ENCODE measurements at places on chromosomes 3 and 15.

DNA sequence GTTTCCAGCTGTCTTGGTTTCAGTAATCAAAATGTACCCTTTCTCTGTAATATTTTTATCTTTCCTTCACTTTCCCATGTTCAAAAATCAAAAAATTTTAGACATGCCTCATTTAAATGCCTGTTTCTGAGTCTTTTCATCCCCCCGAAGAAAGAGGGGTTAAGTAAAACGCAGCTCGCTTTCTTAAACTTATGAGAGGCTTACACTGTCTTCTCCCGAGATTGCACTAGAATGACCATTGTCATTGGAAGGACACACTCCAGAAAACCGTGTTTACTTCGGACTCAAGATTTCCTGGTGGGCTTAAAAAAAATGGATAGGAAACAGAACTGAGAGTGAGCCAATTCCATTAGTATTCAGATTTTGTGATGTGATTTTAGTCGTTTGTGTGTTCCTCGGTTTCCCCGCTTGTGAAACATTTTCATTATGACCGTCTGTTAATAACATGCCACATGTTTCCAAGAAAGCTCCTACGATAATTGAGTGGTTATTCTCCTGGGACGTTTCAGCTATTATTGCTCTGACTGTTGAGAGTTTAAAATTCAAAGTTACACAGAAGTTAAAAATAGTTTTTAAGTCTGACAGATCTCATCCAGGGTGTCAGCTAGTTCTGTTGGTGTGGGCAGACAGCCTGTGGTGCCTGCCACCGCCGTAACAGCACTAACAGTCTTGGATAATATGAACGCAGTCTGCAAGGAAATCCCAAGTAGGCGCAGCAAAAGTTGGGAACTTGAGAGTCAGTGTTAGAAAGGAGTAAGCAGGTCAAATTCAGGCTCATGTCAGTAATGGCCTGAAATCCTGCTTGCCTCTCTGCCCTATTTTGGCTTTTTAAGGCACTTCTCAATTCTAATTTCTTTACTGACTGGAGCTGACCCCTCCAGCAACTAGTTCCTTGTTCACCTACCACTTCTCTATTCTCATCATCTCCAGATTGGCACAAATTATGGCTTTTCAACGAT, 1.5 kb downstream of the CRYBG3 start:
- no peaks in the 10 kb centered on the region for H3K36me3 ChIP-seq
- H3K4me3 ChIP-seq: peak overlapping the region; percentile 80
- no peaks in the 10 kb centered on the region for H3K27me3 ChIP-seq
- H3K4me1 ChIP-seq: peaks cover 5% of the 10 kb centered on the region

GRCh38 chr3:11944052-11944673, 60.0 kb upstream of the SYN2 start:
- no peaks in the 10 kb centered on the region for H3K36me3 ChIP-seq
- H3K4me1 ChIP-seq: no peaks in the 10 kb centered on the region
- no peak overlapping the region for H3K4me3 ChIP-seq
- no peak overlapping the region for H3K27ac ChIP-seq

DNA sequence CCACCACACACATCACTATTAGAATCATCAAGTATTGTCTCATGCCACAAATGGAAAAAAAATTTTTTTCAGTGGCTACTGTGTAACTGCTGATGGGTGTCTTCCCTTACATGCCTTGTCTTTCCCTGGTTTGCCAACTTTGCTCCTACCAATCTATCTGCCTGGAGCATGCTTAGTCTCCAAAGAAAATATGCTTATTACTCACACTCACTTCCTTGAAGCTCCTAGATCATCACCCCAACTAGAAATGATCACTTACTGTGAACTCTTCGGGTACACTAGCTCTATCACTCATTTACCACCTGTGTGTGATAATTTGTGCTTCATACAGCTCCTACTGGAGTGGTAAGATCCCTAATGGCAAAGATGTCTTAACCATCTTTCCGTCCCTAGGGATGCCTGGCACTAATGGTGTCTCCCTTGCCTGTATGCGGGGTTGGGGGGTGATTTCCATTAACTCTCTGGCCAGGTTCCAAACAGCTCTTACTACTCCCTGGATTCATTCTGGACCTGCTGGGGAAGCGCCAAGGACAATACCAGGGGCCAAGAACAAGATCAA, 799 bp downstream of the VPS33B start:
- peaks cover 11% of the 10 kb centered on the region for H3K4me1 ChIP-seq
- peak overlapping the region; percentile 88 for H3K4me3 ChIP-seq
- ATAC-seq: peak; percentile 12

DNA sequence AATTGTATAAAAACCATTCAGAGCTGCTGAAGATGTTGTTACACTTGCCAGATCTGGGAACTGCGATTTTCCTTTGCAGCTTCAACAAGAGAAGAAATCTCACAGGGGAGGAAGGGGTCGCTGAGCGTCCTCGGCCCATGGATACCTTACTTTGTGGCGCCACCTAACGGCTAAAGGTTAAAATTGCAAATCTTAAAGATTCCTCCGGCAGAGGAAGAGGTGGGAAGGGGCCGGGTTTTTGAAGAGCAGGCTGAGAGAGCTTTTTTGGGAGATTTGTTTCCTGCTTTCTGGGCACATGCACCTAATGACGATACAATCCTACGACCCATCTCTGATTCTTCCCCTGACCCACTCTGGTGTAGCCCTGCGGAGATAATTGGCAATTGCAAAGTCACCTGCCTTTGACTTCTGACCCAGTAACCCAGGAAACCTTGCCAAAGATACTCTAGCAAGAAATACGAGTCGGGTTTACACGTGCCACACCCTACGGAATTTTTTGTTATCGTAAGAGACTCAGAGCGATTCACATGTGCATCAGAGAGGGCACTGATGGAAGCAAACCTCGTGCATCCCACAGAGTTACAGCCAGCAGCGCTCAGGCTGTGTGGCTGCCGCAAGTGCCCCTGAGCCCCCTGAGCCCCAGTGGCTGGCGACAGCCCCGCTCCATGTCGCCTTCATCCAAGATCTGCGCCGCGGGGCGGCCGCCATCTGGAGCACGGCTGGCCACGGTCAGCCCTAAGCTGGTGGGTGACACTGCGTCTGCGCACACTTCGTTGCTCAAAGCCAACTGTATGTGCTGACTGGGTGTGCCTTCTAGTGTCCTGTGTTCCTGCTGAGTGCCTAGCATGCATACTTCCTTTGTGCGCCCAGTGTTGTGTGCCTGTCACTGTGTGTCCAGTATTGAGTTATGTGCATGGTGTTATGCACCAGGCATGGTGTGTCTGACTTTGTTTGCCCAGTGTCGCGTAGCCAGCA, 55.2 kb upstream of the CHRNA7 start:
- H3K4me1 ChIP-seq: peaks cover 11% of the 10 kb centered on the region
- no peak for ATAC-seq
- no peaks in the 10 kb centered on the region for H3K36me3 ChIP-seq

DNA sequence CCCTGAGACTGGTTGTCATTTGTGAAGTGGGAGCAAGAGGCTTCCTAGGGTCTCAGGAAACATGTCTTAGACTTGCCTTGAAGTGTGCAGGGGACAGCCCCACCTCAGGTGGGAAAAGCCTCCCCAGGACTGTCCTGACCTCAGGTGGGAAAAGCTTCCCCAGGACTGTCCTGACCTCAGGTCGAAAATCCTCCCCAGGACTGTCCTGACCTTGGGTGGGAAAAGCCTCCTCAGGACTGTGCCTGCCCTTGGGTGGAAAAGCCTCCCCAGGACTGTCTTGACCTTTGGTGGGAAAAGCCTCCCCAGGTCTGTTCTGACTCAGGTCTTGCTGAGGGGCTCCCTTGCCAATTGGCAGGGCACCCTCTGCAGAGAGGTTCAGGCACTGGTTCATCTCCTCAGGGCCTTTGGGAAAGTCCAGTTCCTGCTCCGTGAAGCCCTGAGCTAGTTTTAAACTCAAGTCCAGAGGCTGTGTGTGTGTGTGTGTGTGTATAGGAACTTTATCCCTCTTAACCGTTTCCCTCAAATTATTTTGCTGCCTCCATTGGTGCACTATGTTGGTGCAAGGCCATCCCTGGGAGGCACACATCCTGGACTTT, 64.7 kb downstream of the WNT7A start:
- no peaks in the 10 kb centered on the region for H3K36me3 ChIP-seq
- peaks cover 3% of the 10 kb centered on the region for H3K27me3 ChIP-seq
- no peak for ATAC-seq
- H3K27ac ChIP-seq: no peak overlapping the region
- no peaks in the 10 kb centered on the region for H3K4me1 ChIP-seq

DNA sequence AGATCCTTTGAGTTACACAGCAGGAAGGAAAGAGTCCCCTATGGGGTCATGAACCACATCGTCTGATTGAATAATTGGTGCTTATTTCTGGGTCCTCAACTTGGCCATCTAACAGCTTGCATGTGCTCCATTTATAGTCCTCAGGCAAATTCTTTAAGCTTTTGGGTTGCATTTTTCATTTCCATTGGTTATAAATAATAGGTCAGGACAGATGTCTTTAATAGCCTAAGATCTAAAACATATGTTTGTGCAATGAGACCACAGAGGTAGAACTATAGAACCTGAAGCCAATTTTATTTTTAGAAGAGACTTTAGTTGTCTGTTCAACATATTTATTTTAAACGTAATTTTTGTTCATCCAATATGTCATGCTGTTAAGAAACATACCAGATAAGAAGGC, 43.2 kb downstream of the CD200R1L start:
- H3K4me1 ChIP-seq: no peaks in the 10 kb centered on the region
- no peak for ATAC-seq
- no peaks in the 10 kb centered on the region for H3K36me3 ChIP-seq
- no peak overlapping the region for H3K27ac ChIP-seq

GRCh38 chr15:55343168-55343567, 24.1 kb downstream of the PIGB start:
- no peak for ATAC-seq
- H3K36me3 ChIP-seq: peaks cover 56% of the 10 kb centered on the region
- H3K4me1 ChIP-seq: no peaks in the 10 kb centered on the region
- H3K27me3 ChIP-seq: no peaks in the 10 kb centered on the region
- no peak overlapping the region for H3K27ac ChIP-seq
- H3K4me3 ChIP-seq: no peak overlapping the region

DNA sequence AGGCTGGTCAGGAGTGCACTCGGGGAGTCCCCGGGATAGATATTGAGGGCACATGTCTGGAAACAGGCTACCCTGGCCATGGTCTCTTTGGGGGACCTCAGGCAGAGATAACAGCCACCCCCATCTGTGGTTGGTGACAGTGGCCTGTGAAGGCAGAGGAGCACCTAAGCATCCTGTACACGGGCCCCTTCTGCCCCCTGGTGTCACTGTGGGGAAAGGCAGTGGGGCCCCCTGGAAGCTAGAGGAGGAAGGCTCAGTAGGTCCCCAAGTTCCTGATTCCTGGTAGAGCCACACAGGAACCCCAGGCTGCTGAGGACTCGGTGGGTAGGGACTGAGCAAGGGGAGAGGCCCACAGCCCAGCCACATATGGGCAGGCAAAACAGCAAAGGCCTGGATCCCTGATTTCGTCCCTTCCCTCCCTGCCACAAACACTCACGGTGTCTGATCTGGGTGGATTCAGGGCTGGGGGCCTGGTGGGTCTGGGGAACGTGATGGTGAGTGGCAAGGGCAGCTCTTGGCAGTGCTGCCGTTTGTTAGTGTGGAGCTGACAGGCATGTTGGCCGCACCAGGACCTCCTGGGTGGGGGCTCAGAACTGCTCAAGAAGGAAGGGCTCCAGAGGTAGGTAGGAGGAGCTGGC, 14.1 kb upstream of the CXCR6 start:
- no peak overlapping the region for H3K27ac ChIP-seq
- ATAC-seq: no peak
- no peaks in the 10 kb centered on the region for H3K4me1 ChIP-seq
- H3K4me3 ChIP-seq: no peak overlapping the region
- H3K36me3 ChIP-seq: no peaks in the 10 kb centered on the region
- no peaks in the 10 kb centered on the region for H3K27me3 ChIP-seq

- no peak overlapping the region for H3K4me3 ChIP-seq
- no peak overlapping the region for H3K27ac ChIP-seq
- ATAC-seq: no peak
- H3K27me3 ChIP-seq: no peaks in the 10 kb centered on the region
- no peaks in the 10 kb centered on the region for H3K4me1 ChIP-seq
These were observed 32.6 kb downstream of the ATP2C1 start for GRCh38 chr3:130926504-130926903.

- no peaks in the 10 kb centered on the region for H3K4me1 ChIP-seq
- ATAC-seq: no peak
- H3K4me3 ChIP-seq: no peak overlapping the region
- no peaks in the 10 kb centered on the region for H3K36me3 ChIP-seq
These were observed 275.4 kb downstream of the NEK10 start for GRCh38 chr3:27093771-27094170.

GRCh38 chr3:189911001-189911400, 209.7 kb downstream of the P3H2 start:
- no peak overlapping the region for H3K4me3 ChIP-seq
- ATAC-seq: no peak

DNA sequence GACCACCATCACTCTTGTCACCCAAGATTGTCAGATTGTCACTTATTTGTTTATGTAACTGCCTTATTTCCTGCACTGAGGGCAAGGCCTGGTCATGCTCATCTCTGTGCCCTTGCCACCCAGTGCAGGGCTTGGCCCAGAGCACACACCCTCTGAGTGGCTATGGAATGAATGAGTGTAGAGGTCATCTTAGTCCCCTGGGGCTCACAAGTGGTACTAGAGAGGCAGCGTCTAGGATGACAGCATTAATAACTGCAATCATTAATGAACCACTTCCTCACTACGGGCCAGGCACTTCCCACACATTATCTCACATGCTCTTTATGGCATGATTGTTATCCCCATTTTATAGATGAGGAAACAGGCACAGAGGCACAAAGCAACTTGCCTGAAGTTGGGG, 117.0 kb downstream of the SMAD6 start:
- no peaks in the 10 kb centered on the region for H3K36me3 ChIP-seq
- no peak overlapping the region for H3K4me3 ChIP-seq
- no peaks in the 10 kb centered on the region for H3K27me3 ChIP-seq
- no peak for ATAC-seq
- no peak overlapping the region for H3K27ac ChIP-seq
- H3K4me1 ChIP-seq: no peaks in the 10 kb centered on the region

GRCh38 chr15:56036546-56037067, 43.2 kb upstream of the NEDD4 start:
- no peak overlapping the region for H3K27ac ChIP-seq
- H3K4me3 ChIP-seq: no peak overlapping the region
- ATAC-seq: no peak
- no peaks in the 10 kb centered on the region for H3K4me1 ChIP-seq
- H3K27me3 ChIP-seq: no peaks in the 10 kb centered on the region

- H3K4me3 ChIP-seq: no peak overlapping the region
- no peak overlapping the region for H3K27ac ChIP-seq
- ATAC-seq: no peak
- no peaks in the 10 kb centered on the region for H3K27me3 ChIP-seq
These were observed 189.3 kb upstream of the ROBO1 start for GRCh38 chr3:79957066-79957465.

Data from gastroesophageal sphincter (tissue), 4 donors.